ENCODE measurements at places on chromosomes 13 and 19.
A peak's percentile ranks its signal among the peaks of the same experiment; 100 is the strongest.

GRCh38 chr13:46905249-46905648 is 8.4 kb upstream of the HTR2A start:
- DNase-seq = no peak

DNA sequence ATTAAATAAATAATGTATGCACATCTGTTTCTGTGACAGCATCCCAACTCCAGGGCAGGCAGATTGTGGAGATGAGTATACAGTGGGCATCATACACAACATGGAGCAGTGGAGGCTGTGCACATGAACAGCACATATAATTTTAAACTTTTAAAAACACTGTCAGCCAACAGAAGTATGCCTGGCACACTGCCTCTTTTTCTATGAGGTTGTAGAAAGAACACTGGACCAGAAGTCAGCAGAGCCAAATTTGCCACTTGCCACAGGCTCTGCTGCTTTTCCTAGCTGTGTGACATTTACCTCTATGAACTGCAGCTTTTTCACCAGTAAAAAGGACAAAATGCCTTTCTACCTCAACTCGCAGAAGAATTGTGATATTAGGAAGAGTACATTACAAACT is 118.7 kb downstream of the FRY start:
- no peak for DNase-seq

DNA sequence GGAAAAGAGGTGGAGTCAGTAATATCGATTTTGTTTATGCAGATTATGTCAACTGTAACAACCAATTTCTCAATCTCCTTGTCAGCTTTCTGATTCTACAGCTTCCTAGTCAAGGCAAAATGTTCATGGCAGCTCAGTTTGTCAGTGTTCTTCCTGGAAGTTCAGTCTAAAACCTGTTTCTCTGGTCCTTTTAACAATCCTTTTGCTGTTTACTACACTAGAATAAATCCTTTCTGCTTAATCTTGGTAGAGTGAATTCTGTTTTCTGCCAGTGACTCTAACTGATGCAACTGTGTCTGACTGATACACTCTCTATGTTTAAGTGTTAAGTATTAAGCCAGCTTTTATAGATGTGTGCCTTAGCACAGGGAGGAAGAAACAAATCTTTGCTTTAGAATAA is 516.9 kb upstream of the KLF12 start:
- DNase-seq = no peak

- peak; percentile 46 for DNase-seq
Observed at GRCh38 chr19:13441810-13442512, 64.3 kb downstream of the CACNA1A start.

DNA sequence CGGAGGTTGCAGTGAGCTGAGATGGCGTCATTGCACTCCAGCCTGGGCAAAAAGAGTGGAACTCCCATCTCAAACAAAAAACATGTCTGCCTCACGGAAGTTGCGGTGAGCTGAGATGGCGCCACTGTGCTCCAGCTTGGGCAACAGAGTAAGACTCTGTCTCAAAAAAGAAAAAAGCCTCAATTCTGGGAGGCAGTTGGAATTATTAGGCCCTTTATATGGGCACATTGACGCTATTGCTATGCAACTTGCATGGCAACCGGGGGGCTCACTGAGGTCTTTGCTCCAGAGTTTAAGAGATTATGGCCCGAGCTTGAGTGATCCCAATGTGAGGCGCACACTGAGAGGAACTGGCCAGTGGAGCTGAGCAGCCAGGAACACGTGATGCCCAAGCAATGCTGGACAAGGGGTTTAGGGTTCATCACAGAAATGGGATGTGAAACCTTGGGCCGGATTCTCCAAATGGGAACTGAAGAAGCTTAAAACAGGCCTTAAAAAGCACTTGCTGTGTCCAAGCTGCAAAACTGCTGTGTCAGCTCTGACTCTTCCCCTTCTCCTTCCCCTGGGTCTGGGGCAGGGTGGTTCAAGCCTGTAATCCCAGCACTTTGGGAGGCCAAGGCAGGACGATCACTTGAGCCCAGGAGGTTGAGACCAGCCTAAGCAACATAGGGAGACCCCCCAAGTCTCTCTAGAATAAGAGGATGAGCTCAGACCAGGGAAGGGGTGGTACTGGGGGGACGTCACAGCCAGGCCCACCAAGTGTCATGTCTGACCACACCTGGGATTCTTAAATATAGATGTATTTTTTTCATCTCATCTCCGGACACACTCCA is 2.5 kb downstream of the FTL start:
- DNase-seq = no peak

GRCh38 chr19:9040131-9040530 is 29.9 kb upstream of the MUC16 start:
- no peak for DNase-seq

DNA sequence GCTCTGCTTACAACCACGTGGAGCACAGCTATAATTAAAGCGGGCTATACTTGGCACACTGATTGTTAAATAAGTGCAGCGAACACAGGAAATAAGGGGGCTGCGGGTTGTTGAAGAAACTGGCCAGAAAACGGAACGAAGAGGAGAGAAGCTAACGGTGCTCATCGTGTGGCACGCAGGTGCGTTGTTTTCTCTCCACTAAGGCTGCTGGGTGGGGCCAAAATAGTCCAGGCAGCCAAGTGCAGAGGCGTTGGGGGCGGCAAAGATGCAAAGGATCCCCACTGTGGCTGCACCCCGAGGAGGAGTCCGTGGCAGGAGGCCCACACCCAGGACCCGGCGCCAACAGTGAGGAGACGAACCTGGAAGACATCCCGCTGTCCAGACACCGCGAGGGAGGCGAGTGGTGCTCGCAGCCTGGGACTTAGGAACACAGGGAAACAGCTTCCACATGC is 8.1 kb upstream of the ARL11 start:
- no peak for DNase-seq

DNA sequence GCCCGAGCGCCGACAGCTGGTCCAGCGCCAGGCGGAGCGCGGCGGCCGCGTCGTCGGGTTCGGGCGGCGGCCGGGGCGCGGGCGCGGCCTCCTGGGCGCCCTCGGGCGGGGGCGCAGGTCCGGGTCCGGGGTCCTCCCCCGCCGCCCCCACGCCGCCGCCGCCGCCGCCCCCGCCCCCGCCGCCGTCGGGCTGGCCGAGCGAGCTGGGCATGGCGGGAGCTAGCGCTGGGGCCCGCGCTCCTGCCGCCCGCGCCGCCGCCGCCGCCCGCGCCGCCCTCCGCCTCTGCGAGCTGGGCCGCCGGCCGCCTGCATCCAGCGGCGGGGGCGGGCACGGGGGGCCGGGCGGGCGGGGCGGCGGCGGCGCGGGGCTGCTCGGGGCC is 287 bp downstream of the MEX3D start:
- DNase-seq = no peak

DNA sequence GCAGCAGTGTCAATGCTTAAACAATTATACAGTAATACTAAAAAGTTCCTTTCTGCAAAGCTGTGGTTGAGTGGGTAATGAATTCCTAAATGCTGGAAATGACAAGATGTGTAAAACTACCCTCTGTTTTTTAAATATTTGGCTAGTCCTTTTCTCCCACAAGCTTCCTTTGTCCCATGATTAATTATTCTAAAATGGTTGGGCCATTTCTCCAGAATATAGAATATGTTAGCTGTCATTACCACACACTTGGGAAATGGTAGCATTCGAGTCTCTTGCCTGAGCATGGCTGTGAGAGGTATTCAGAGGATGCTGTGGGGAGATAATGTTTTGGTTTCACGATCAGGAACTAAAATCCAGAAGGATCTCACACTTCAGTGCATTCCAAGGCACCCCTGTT is 1185.8 kb downstream of the UQCRFS1 start:
- DNase-seq = no peak

DNA sequence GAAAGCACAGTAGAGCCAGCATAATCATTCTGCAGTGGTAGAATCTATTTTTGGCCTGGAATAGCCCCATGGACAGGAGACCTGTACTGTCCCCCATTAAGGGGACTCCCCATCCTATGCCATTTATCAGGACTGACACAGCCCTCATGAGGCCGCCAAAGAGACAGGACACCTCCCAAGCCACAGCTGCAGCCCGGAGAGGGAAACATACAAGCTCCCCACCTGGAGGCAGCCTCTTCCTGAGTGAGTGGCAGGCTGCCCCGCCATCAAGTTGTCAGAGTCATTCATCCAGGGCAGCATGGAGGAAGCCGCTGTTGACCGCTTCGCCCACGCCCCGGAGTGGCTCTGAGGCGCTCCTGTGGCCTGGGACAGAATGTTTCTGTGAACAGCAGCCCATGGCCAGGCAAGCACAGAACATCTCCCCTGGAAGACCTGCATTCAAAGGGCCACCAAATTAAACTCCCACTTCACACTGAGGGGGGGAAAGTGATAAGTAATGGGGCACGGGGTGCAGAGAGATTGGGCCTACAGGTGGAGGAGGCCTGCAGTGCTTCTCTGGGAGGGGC is 111.3 kb downstream of the ZDHHC20 start:
- no peak for DNase-seq

GRCh38 chr13:35961002-35961401 is 170.2 kb downstream of the DCLK1 start:
- DNase-seq = no peak

DNA sequence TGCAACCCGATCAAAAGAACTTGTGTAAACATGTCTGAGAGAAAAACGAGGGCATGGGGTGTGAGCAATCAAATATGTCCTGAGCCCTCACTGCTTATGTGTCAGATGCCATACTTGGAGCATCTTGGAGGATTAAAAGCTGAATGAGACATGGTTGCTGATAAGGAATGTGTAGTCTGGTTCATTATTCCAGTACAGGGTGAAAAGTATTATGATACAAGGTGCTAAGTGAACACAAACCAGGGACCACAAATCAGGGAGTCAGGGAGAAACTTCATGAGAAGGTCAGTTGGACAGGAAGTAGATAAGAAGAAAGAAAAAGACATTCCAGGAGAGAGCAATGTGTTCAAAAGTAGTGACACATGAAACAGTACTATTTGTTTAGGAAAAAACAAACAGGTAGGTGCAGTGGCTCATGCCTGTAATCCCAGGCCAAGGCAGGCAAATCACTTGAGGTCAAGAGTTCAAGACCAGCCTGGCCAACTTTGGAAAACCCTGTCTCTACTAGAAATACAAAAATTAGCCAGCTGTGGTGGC is 2.0 kb upstream of the RCBTB1 start:
- DNase-seq = no peak

DNA sequence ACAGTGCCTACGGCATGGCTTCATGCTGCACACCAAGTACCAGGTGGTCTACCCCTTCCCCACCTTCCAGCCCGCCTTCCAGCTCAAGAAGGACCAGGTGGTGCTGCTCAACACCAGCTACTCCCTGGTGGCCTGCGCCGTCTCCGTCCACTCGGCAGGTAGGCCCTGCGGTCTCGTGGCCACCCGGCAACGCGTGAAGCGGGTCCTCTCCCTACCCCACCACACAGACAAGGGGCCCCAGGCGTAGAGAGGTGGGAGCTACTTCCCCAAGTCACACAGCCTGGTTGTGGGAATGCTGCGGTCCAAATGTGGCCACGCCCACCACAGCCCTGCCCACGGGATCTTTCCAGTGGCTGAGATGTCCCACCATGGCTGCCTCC is 4.0 kb downstream of the DCAF15 start:
- DNase-seq = no peak

GRCh38 chr19:48390188-48391099 is 907 bp downstream of the KDELR1 start:
- DNase-seq = peak; percentile 73

- no peak for DNase-seq
Observed at GRCh38 chr19:6273701-6274601, 5.8 kb downstream of the MLLT1 start.

- no peak for DNase-seq
Observed at GRCh38 chr13:67063036-67063435, 167.1 kb downstream of the PCDH9 start.
